ENCODE measurements at places on chromosomes 12 and 14.

GRCh38 chr12:110317911-110318310 lies 36.9 kb downstream of the ATP2A2 start:
- DNase-seq, result no peak

DNA sequence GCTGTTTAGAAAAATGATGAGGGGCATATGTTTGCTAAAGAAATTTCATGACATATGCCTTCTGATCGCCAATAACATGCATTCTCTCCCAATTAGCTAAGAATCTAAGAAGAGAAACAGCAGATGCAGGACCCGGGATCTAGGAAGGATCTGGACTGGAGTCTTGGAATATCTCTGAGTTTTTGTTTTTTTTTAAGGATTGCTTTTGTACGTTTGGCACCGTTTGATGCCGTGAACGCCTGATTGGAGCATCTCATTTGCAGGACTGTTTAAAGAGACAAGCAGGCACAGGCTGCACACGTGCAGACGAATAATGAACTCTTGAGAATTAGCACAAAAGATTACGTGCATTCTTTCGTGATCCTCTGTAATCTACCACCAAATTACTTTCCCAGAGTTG lies 13.6 kb downstream of the EML1 start:
- no peak for DNase-seq

DNA sequence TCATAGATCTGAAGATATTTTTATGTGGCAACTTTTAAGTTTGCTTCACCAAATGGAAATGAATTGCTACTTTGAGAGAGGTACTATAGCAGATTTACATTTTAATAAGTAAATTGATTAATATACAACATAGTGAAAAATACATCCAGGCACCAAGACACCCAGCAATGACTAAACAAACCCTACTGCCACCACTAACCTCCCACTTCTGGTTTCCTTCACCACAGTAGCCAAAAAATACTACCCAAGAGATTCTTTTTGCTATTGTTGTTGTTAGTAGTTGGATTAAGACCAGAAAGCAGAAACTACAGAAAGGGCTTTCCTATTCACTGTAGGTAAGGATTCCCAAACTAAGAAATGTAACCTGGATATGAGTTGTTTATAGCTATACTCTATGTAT lies 54.1 kb downstream of the COCH start:
- no peak for DNase-seq

- DNase-seq, result no peak
Observed at GRCh38 chr12:31714406-31715271, 14.2 kb downstream of the AMN1 start.

- no peak for DNase-seq
Observed at GRCh38 chr12:630656-631632, 32.3 kb downstream of the NINJ2 start.

DNA sequence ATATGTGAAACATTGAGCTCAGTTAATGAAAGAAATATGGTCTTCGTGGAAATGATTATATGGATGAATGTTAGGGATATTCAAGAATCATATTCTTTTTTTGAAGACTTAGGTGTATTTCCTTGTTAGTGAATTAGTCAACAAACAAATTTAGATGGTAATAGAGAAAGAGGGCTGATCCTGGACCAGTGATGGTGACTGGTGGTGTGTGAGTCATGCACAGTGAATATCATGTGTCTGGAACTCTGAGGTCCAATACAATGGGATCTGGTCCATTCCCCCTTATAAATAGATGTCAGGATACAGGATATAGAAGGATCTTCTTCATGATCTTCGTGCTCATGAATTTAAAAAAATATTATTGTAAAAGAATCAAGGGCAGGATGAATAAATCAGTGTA lies 64.4 kb upstream of the RTL1 start:
- no peak for DNase-seq

GRCh38 chr12:70774055-70774454 lies 136.8 kb upstream of the PTPRB start:
- DNase-seq, result no peak

- no peak for DNase-seq
Observed at GRCh38 chr12:51025338-51025835, 797 bp downstream of the SLC11A2 start.

GRCh38 chr12:87439990-87440827 lies 589.0 kb downstream of the C12orf50 start:
- DNase-seq, result no peak

DNA sequence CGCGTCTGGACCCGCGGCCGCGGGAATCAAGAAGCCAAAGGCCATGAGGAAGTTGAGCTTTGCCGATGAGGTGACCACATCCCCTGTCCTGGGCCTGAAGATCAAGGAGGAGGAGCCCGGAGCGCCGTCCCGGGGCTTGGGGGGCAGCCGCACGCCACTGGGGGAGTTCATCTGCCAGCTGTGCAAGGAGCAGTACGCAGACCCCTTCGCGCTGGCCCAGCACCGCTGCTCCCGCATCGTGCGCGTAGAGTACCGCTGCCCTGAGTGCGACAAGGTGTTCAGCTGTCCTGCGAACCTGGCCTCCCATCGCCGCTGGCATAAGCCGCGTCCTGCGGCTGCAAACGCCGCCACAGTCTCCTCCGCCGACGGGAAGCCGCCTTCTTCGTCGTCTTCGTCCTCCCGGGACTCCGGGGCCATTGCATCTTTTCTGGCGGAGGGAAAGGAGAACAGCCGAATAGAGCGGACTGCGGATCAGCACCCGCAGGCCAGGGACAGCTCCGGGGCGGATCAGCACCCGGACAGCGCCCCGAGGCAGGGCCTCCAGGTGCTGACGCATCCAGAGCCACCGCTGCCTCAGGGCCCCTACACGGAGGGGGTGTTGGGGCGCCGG lies 1.0 kb downstream of the INSM2 start:
- no peak for DNase-seq

GRCh38 chr12:5000658-5001385 lies 42.9 kb upstream of the KCNA5 start:
- no peak for DNase-seq

DNA sequence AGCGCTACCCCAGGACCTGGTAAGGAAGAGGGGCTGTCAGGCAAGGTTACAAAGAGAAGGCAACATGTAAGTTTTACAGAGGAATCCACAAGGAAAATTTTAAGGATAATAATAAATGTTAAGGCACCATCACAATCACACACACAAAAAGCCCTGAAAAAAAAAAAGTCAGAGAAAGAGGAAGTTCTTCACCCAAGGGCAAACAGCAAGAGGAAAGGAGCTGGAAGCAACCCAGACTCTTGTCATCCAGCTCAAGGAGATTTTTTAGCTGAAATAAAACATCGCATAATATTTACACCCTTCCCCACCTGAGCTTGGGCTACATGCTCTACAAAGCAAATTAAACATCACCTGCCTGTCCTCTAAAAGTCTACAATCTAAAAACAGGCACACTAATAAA lies 9.5 kb downstream of the SPTB start:
- DNase-seq, result no peak

- no peak for DNase-seq
Observed at GRCh38 chr12:114393569-114393968, 12.4 kb downstream of the TBX5 start.

DNA sequence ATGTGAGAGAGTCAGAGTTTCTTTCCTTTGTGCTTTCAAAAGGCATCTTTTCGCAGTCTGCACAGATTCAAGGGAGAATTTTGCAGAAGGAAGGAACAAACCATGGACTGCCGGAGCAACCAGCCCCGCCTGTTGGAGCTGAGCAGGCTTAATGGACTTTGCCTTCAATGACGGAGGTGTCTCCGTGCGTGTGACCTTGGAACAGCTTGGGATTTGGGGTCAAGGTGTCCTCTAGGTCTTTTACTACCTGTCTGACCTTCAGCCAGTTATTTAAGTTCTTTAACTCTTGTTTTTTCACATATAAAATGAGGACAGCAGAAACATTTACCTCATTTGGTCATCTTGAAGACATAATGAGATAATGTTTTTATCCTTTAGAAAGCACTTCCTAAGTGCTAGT lies 4.1 kb downstream of the FGF23 start:
- no peak for DNase-seq

GRCh38 chr12:109873653-109874052 lies 6.7 kb downstream of the GLTP start:
- DNase-seq, result no peak

DNA sequence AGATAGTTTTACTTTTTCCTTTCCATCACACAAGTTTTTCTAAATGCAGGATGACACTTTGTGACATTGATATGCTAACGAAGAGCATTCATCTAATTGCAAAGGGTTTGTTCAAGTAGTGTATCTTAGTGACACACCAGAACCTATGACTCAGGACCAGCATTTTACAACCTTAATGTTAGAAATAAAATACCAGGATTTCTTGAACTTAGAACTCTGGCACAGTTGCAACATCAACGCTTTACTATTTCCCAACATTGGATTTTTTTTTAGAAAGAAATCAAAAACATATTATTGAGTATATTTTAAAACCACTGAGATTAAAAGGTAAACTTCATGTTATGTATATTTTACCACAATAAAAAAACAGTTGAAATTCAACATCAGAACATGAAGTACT lies 17.9 kb upstream of the PLEKHG6 start:
- DNase-seq, result no peak

DNA sequence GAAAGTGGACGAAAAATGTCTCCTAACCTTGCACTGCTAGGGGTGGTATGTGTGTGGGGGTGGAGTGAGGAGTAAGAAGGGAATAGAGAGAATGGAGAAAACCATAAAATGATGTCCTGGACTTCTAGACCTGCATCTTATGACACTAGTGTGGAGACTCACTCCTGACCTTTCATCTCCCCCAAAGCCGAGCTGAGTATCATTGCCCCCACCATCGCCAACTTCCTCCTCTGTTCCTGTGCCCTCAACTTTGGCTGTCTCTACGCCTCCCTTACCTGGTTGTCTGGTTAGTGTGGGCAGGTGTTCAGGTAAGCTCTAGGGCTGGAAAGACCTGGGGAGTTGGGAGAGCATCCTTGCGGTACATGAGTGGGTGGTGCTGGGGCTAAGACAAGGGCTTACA lies 4.5 kb upstream of the KLHL33 start:
- DNase-seq, result no peak

GRCh38 chr12:72010356-72010755 lies 71.7 kb downstream of the TPH2 start:
- no peak for DNase-seq

DNA sequence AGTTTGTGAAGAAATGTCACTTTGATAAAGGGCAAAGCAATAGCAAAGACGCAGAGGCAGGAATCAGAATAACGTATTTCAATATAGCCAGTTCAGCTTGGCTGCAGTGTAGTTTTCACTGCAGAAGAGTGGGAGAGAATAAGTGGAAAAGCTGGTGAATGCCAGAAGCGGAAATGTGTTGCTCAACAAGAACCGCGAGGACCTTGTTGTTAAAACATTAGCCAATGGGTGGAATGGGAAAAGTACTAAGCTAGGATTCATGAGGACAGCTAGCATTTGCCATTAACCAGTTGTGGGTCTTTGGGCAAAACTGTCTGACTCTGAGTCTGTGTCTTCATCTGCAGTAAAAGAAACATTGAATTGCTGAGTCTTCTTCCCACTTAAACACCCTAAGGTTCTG lies 292.9 kb upstream of the GRIP1 start:
- no peak for DNase-seq

- no peak for DNase-seq
Observed at GRCh38 chr12:2165927-2166326, 113.1 kb downstream of the CACNA1C start.

All from cortex of kidney (tissue), 1 donor.